Stimulated activated CD8-positive, alpha-beta memory T cell treated with anti-CD3 and anti-CD28 coated beads, Interleukin-12 subunit alpha, Interleukin-12 subunit beta, amount 100 ng/mL, for 4 hours (primary cell): ENCODE measurements at places on chromosomes 16 and 17.

DNA sequence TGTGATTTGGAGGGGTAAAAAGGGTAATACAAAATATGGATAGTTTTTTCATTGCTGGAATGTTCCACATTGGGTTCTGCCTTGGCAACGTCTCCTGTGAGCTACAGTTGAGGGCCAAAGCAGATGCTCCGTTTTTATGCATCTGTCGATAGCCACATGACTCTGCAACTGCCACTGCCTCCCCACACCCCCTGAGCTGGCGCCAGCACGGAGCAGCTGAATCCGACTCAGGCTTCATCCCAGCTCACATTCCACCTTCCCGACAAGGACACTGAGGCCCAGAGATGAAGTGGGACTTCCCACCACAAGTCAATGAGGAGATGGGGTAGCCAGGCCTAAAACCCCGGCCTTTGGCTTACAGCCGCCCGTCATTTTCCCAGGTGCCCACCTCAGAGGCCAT lies 334.1 kb downstream of the CDH13 start:
- DNase-seq: no peak

DNA sequence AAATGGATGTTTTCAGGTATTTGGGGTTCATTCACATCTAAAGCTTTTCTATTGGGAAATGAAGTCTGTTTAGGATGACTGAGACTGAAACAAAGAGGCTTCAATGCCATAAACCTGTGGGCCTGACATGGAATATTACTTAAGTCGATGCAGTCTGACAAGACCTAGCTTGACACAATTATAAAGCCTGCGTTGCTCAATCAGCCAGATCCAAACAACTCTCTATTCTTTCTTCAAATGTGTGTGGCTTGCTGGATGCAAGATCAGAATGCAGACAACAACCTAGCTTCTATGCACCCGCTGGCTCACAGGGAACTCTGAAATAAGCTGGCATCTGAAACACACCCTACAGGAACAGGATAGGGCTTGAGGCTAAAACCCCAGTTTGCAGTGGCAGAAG lies 40.0 kb downstream of the RFFL start:
- no peak for DNase-seq

DNA sequence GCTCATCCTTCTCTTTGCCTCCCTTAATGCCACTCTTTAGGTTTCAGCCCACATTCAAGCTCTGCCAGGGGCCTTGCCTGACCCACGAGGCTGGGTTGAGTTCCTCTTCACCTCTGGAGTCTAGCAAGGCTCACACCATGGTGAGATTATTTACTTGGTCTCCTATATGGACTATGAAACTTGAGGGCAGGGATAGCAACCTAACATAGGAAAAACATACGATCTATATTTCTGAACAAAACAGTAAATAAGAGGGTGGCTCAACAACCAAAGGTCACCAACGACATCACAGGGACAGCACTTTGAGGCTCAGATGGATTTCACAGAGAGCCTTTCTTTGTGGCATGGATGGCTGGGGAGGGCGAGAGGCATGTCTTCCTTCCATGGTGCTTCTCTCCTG lies 197.0 kb downstream of the MAF start:
- no peak for DNase-seq

DNA sequence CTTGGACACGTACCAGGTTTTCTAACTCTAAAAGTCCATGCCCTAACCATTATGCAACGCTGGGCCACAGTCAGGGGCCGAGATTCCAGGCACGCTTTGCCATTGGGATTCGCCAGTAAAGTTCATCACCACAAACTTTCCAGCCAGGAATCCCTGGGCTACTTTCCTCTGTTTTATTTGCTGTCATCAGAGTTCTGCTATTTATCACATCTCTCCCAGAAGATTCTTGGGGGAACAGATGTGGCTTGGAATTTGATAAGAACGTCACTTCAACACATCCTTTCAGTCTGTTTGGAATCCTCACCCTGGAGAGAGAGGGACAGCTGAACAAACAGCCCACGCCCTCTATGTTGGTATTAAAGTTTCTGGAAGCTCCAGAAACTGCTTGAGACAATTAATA lies 109.6 kb upstream of the CACNG3 start:
- DNase-seq: no peak
